ENCODE measurements at places on chromosomes 7 and 10.

GRCh38 chr7:78967046-78967445 lies 486.4 kb downstream of the MAGI2 start:
- H3K4me3 ChIP-seq: no peak overlapping the region
- no peak overlapping the region for H3K27ac ChIP-seq
- no peaks in the 10 kb centered on the region for H3K4me1 ChIP-seq

- no peak for DNase-seq
- H3K27ac ChIP-seq: peak overlapping the region; percentile 4
- H3K4me3 ChIP-seq: no peak overlapping the region
- H3K4me1 ChIP-seq: peaks cover 30% of the 10 kb centered on the region
- H3K36me3 ChIP-seq: no peaks in the 10 kb centered on the region
Observed at GRCh38 chr7:2172311-2173188, 60.2 kb downstream of the MAD1L1 start.

DNA sequence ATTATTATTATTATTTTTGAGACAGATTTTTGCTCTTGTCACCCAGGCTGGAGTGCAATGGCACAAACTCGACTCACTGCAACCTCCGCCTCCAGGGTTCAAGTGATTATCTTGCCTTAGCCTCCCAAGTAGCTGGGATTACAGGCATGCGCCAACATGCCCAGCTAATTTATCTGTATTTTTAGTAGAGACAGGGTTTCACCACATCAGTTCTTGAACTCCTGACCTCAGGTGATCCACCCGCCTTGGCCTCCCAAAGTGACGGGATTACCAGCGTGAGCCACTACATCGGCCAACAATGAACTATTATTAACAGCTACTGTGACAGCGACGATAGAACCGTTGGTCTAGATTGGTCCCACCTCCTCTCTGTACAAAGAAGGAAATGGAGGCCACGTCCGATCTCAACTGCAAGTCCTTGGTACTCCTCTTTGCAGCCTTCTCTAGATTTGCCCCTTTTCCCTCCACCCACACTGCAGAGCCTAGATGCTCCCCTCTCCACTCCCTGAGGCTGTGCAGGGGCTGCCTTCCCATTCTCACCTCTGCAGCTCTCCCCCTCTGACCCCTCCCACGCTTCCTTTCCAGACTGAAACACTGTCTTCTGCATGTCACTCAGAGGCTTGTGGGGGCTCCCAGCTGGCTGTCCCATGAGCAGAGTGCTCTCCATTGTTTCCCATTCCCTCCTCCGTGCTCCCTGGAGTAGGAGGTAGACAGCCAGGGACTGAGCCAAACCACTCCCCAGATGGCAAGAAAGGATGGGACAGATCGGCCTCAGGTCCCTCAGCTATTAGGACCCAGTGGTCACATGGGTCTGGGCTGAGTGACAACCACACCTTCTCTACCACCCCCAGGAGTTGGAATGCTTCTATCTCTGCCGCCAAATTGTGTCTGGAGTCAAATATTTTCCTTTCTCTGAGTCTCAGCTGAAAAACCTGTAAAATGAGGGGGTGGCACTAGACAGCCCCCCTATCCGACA lies 2.3 kb downstream of the LOXL4 start:
- H3K27me3 ChIP-seq: no peaks in the 10 kb centered on the region
- no peak overlapping the region for H3K27ac ChIP-seq
- H3K4me1 ChIP-seq: peaks cover 37% of the 10 kb centered on the region
- H3K4me3 ChIP-seq: no peak overlapping the region
- H3K36me3 ChIP-seq: no peaks in the 10 kb centered on the region

DNA sequence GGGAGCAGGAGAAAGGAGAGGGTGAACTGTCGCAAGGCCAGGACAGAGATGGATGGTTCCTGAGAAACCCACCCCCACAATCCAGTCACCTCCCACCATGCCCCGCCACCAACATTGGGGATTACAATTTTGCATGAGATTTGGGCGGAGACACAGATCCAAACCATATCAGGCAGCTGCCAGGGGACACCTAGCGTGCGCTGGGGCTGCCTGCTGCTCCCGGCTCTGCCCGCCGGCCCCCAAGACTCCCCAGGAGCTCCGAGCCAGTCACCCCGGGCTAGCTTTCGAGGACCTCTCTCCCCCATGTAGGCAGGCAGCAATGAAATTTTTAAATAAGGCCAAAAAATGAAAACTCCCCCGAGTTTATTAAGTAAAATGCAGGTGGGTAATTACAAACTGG lies 111.7 kb downstream of the UNCX start:
- no peak for DNase-seq
- H3K27me3 ChIP-seq: peaks cover 49% of the 10 kb centered on the region
- H3K4me1 ChIP-seq: no peaks in the 10 kb centered on the region
- no peak overlapping the region for H3K4me3 ChIP-seq
- H3K27ac ChIP-seq: no peak overlapping the region
- H3K36me3 ChIP-seq: no peaks in the 10 kb centered on the region

- H3K4me3 ChIP-seq: no peak overlapping the region
- no peak overlapping the region for H3K27ac ChIP-seq
- no peak for DNase-seq
Observed at GRCh38 chr10:48266528-48266927, 8.0 kb downstream of the FRMPD2 start.

- no peaks in the 10 kb centered on the region for H3K4me1 ChIP-seq
- H3K4me3 ChIP-seq: no peak overlapping the region
- H3K36me3 ChIP-seq: no peaks in the 10 kb centered on the region
- no peak for DNase-seq
- no peaks in the 10 kb centered on the region for H3K27me3 ChIP-seq
Observed at GRCh38 chr10:104081998-104082397, 3.7 kb downstream of the COL17A1 start.

GRCh38 chr10:105949721-105950120 lies 1214.8 kb downstream of the SORCS1 start:
- H3K36me3 ChIP-seq: no peaks in the 10 kb centered on the region
- no peak for DNase-seq
- no peaks in the 10 kb centered on the region for H3K4me1 ChIP-seq

GRCh38 chr7:151057506-151057988 lies at the start of gene CDK5:
TSS of gene CDK5 (minus strand) at chr7:151057897. CDS start at chr7:151057848, 49 bp downstream.
- H3K4me3 ChIP-seq: peak within 1 kb of the TSS; percentile 95
- DNase-seq: no peak
- H3K27me3 ChIP-seq: no peaks in the 10 kb centered on the region
- peak within 1 kb of the TSS; percentile 97 for H3K27ac ChIP-seq

- no peak overlapping the region for H3K4me3 ChIP-seq
- no peaks in the 10 kb centered on the region for H3K4me1 ChIP-seq
- no peak overlapping the region for H3K27ac ChIP-seq
- no peaks in the 10 kb centered on the region for H3K27me3 ChIP-seq
Observed at GRCh38 chr10:127523476-127523875, 25.6 kb upstream of the NPS start.

- H3K4me1 ChIP-seq: peaks cover 50% of the 10 kb centered on the region
- no peaks in the 10 kb centered on the region for H3K27me3 ChIP-seq
- H3K27ac ChIP-seq: no peak overlapping the region
- no peaks in the 10 kb centered on the region for H3K36me3 ChIP-seq
- H3K4me3 ChIP-seq: no peak overlapping the region
- no peak for DNase-seq
Observed at GRCh38 chr7:50285269-50285668, 19.2 kb upstream of the IKZF1 start.

DNA sequence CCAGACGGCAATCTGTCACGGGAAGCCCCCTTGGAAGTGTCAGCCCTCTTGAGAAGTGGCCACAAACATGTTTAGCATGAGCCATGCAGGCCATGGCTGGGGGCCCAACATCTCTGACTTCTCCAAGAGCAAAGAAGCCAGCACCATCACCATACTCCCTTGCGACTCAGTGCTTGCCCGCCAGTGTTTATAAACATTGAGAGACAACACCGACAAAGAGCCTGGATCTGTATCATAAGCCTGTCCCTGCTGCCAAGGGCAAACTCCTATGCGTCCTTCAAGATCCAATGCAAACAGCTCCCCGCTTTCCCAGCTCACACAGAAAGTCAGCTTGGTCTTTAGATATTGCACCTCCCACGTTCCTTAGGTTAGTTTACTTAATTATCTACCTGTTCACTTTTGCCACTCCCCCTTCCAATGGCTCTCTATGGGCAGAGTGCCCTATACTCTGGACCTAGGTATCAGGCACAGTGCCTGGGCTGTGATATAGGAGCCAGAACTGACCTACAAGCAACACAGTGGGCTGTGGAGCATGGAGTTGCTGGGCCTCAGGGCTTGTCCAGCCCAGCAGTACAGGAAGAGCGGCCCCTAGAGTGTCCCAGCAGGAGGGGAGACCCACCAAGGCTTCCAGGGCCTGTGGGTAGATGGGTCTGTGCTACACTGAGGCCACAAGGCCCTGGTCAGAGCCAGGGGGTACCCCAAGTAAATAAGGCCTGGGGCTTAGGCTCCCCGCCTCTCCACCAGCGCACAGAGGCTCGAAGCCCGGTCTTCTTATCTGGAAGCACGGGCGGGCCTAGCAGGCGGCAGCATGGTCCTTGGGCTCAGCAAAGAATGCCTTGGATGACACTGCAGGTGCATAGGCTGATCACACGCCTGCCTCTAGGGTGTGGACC lies 37.7 kb downstream of the CAMK2B start:
- DNase-seq: no peak
- no peak overlapping the region for H3K27ac ChIP-seq
- peaks cover 54% of the 10 kb centered on the region for H3K4me1 ChIP-seq
- no peak overlapping the region for H3K4me3 ChIP-seq
- no peaks in the 10 kb centered on the region for H3K36me3 ChIP-seq

GRCh38 chr10:1672001-1672781 lies 65.1 kb downstream of the ADARB2 start:
- H3K4me3 ChIP-seq: no peak overlapping the region
- no peaks in the 10 kb centered on the region for H3K4me1 ChIP-seq
- no peaks in the 10 kb centered on the region for H3K36me3 ChIP-seq
- no peak overlapping the region for H3K27ac ChIP-seq
- no peak for DNase-seq

GRCh38 chr7:130479716-130480400 lies 12.0 kb upstream of the MEST start:
- no peaks in the 10 kb centered on the region for H3K4me1 ChIP-seq
- no peak for DNase-seq
- no peak overlapping the region for H3K4me3 ChIP-seq
- H3K27me3 ChIP-seq: peaks cover 30% of the 10 kb centered on the region
- H3K27ac ChIP-seq: no peak overlapping the region
- H3K36me3 ChIP-seq: no peaks in the 10 kb centered on the region

DNA sequence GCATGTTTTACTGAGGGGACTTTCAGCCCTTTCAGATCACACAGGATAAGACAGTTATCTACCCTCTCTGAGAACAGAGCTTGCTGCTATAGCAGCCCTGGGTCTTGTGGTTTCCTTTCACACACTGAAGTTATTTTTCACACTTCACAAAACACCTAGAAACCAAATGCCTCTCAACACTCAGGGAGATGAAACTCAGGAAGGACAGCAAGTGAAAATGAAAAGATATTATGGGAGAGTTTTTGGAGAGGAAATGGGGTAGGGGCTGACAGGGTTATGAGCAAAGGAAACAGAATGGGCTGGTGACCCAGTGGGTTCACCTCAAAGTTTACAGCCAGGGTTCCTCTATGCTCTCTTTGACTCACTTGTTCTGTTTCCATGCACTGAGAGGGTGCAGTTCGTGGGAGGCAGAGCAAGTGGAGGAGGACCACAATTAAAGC lies 17.0 kb upstream of the GIMAP2 start:
- no peaks in the 10 kb centered on the region for H3K27me3 ChIP-seq
- no peak overlapping the region for H3K4me3 ChIP-seq
- H3K27ac ChIP-seq: no peak overlapping the region
- no peaks in the 10 kb centered on the region for H3K36me3 ChIP-seq

- DNase-seq: no peak
- H3K36me3 ChIP-seq: no peaks in the 10 kb centered on the region
- H3K27ac ChIP-seq: no peak overlapping the region
- no peak overlapping the region for H3K4me3 ChIP-seq
- no peaks in the 10 kb centered on the region for H3K27me3 ChIP-seq
- H3K4me1 ChIP-seq: no peaks in the 10 kb centered on the region
Observed at GRCh38 chr7:79090543-79090942, 362.9 kb downstream of the MAGI2 start.

GRCh38 chr7:74173491-74173865 lies 678 bp upstream of the EIF4H start:
- H3K27ac ChIP-seq: peak overlapping the region; percentile 64
- H3K36me3 ChIP-seq: peaks cover 21% of the 10 kb centered on the region
- H3K4me1 ChIP-seq: peaks cover 45% of the 10 kb centered on the region
- no peak for DNase-seq

- no peak overlapping the region for H3K4me3 ChIP-seq
- no peak for DNase-seq
- no peak overlapping the region for H3K27ac ChIP-seq
- no peaks in the 10 kb centered on the region for H3K4me1 ChIP-seq
- H3K27me3 ChIP-seq: no peaks in the 10 kb centered on the region
Observed at GRCh38 chr7:94580601-94581000, 71.0 kb downstream of the CASD1 start.

DNA sequence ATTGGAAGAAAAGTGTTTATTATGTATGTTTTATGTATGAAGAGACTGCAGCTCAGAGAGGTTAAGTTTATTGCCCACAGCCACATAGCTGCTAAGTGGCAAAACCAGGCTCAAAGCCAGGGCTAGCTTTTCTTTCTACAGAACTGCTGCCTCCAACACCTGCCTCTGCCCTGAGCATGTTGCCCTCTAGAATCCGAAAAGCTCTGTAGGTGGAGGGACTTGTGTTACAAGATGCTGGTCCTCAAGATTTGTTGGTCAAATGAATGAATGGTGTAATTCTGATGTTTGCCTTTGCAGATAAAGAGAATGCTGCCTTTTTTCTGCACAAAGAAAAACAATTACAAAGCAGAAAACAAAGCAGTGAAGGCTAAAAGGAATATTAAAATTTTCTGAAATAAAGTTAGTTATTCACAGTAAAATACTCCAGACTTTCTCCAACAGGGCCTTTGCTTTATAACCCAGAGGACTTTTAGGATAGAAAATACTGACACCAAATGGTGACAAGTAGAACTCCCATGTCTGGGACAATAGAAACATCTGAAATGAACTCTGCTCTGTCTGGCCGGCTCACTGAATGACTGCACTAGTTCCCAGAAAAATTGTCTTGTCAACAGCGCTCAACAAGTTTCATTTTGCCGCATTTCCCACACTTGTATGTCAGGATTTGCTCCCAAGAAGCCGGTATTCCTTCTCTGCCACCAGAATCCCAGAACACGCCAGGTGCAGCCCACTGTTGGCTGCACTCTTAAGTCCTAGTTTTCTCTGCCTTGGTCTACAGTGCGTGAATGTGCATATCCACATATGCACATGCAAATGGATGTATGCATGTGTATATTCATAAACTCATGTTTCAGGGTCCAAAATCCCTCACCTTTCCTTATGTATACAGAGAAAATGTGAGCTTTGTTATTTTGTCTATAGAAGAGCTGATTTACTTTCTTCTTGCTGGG lies 11.0 kb upstream of the DNTT start:
- no peak overlapping the region for H3K4me3 ChIP-seq
- H3K27me3 ChIP-seq: peaks cover 35% of the 10 kb centered on the region
- DNase-seq: peak; percentile 15
- no peak overlapping the region for H3K27ac ChIP-seq
- no peaks in the 10 kb centered on the region for H3K4me1 ChIP-seq

DNA sequence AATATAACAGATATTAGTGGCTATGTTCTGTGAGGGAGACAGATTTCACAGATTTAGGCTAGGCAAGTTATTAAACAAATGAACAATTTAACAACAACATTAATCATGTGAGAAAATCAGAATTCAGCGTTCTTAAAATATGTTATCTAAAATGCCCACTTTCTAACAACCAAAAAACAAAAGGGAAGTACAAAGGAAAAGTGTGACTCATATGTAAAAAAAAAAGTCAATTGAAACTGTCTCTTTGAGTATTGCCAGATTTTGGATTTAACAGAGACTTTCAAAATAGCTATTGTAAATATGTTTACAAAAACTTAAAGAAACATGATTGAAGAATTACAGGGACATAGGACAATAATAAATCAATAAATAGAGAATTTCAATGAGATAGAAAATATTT lies 34.8 kb upstream of the ARHGAP22 start:
- H3K27me3 ChIP-seq: no peaks in the 10 kb centered on the region
- DNase-seq: no peak
- no peak overlapping the region for H3K27ac ChIP-seq
- H3K4me1 ChIP-seq: peaks cover 46% of the 10 kb centered on the region
- no peak overlapping the region for H3K4me3 ChIP-seq

All from heart right ventricle (tissue), 16 donors.